ENCODE measurements at places on chromosomes 5 and 9.

- DNase-seq, result no peak
These were observed 81.7 kb downstream of the MACROH2A1 start for GRCh38 chr5:135317286-135317685.

DNA sequence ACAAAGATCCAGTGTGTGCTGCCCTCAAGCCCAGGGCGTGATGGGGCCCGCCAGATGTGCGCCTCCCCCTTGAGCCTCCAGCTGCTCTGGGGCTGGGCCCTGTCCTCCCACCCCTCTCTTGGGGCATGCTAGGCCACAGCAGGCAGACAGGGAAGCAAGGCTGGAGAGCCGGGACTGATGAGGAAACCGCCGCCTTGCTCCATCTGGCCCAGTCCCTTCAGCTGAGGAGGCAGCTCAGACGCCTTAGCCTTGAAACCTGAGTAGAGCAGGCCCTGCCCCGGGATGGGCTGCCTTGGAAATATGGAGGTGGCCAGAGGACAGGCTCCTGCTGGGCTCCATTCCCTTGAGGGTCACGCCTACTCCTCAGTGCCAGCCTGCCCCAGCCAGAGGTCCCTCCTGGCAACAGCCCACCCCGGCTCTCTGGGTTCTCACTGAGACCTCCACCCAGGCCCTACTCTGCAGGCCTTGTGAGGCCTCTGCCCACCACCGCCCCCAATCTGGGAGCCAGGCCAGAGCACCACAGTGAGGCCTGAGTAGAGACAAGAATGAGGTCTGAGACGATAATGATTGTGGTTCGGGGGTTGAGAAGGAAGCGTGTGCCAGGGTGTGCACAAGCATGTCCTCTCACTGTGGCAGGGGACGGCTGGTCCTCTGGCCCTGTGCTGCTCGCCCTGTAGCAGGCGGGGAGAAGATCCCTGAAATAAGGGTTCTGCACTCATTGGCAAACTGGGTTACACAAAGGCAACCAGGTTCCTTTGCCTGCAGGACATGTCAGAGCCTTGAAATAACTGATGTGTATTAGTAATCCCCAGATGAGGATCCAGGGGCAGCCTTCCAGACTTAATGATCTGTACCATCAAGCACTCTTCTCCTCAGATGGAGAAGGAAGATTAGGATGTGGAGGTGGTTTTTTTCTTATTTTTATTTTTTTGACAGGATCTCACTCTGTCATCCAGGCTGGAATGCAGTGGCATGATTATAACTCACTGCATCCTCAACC lies 30.9 kb downstream of the CXXC5 start:
- no peak for DNase-seq

- DNase-seq, result no peak
These were observed 13.3 kb downstream of the HACD4 start for GRCh38 chr9:21018177-21018576.

DNA sequence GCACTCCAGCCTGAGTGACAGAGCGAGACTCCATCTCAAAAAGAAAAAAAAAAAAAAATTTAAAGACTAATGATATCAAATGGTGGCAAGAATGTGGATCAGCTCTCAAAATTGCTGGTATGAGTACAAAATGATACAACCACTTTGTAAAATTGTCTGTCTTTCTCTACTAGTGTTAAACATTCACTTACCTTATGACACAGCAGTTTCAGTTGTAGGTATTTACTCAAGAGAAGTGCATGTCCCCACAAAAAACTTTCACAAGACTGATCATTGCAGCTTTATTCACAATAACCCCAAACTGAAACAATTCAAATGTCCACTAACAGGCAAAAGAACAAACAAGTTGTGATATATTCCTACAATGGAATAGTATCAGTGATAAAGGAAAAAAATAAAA lies 14.7 kb upstream of the CETN3 start:
- DNase-seq, result no peak

GRCh38 chr5:167745868-167746267 lies 545.6 kb upstream of the WWC1 start:
- no peak for DNase-seq

- no peak for DNase-seq
These were observed 138.7 kb downstream of the RAPGEF6 start for GRCh38 chr5:131496400-131496713.

DNA sequence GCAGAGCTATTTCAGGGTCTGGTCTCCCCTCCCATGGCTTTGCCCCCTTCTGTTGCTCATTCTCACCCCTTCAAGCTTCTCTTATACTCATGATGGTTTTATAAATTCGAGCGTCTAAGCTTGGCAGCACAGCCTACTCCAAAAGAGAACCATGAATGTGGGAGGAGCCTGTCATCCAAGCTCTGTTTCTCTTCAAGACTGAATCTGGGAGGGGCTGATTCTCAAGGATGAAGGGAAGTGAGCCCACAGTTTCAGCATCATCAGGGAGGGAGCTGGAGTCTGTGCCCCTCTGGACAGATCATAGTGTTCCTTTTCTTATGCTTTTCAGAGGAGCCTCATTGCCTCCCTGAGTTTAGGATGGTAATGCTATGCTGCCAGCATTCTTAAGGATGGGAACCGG lies 168.6 kb downstream of the CFAP90 start:
- DNase-seq, result no peak

Measured in CD4-positive, alpha-beta T cell treated with Interleukin-15 for 4 hours (primary cell).